ENCODE measurements at places on chromosomes 1 and 21.

DNA sequence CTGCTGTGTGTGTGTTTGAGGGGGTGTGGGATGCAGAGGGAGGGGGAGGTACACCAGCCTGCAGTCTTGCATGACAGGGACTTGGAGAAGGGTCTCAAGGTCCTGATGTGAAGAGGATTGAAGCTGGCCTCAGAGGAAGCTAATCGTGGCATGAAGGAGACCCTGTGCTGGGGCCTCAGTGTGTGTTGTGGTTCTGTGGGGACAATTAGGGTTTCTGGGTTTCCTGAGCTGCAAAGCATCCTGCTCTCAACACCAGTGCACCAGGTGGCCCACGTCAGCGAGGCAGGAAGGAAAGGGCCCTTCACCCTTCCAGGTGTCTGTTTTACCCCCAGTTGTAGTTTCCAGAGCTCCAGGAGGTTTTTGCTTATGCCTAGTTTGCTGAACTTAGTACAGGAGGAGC is 52.8 kb downstream of the TENT5C start:
- DNase-seq, result no peak

DNA sequence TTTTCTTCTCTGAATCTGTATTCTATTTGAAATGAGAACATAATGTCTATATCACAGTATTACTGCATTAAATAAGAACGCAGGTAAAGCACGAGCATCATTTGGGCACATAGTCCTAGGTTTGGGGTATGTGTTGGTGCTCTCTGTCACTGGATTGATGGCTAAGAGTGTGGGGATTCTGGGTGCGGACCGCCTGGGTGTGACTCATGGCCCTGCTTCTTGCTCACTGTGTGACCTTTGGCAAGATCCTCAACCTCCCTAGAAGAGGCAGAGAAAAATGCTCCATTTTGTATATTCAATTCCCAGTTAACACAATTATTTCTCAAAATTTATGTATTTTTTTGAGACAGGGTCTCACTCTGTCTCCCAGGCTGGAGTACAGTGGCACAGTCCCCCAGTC is 99.7 kb downstream of the LAMC2 start:
- DNase-seq, result no peak

DNA sequence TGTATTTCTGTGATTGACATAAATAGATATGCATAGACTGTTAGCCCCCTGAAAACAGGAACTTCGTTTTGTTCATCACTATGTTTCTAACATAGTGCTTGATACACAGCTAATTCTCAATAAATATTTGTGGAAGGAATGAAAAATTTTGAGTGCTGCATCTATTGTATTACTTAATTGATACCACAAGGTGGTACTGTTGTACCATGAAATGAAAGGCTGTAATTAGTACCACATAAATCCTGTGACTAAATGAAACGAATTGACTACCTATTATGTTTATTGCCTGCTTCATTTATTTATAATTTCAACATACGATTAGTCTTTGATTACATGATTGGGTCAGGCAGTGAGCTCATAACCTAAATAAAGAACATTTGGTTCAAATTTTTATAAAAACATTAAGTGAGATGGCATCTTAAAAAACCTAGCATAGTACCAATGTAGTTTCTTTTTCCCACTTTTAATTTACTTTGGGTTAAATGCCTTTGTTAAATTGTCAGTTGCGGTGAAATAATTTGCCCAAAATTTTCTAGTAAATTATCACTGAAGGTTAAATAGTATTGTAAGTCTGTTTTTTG is 15.0 kb upstream of the TGFB2 start:
- DNase-seq, result no peak

DNA sequence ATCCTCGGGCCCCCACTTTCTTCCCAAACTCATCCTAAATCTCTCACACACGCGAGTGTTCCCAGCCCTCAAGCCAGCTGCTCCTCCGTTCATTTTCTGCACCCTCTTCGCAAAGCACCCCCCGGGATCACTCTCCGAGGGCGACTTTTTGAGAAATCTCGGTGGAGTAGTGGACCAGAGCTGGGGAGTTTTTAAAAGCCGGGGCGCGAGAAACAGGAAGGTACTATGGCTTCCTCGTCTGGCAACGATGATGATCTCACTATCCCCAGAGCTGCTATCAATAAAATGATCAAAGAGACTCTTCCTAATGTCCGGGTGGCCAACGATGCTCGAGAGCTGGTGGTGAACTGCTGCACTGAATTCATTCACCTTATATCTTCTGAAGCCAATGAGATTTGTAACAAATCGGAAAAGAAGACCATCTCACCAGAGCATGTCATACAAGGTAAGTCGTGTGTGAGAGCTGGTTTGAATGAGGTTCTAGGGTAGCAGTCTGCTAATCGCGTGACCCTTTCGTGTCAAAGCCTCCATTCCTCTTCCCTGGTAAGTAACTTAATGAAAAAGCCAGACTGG is 800 bp downstream of the DR1 start:
- DNase-seq, result no peak

DNA sequence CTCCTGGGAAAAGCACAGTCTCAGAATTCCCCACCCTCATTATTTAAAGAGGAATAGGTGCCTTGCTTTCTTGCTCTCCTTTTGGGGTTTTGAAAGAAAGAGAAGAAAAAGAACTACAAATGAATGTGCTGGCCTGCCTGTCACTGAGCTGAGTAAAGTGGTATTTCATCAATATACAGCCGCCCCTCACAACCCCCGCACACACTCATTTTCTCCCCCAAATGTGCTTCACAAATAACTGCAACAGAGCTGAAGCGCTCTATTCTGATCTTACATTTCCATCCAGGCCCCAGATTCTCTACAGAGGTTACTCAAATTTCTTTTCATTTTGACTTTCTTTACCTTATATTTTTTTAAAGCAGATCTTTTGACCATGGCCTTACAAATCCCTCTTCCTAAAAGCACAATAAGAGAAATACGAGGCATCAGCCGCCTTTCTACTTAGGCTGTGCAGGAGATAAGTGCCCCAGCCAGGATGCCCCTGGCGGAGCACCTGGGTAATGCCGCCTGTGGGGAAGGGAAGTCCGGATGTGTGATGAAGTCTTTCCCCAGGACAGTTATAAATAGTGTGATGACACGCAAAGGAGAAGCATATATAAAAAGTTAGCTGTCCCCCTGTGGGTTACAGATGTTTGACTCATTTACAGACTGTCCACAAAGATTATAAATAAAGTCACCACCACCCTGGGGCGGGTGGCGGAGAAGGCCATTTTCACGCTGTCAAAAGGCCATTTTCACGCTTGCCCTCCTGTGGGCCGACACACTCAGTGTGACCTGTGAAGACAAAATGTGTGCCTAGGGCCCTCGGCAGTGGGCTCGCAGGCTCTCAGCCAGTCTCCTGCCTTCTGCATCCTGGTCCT is 6.5 kb downstream of the KCNN3 start:
- DNase-seq, result no peak

DNA sequence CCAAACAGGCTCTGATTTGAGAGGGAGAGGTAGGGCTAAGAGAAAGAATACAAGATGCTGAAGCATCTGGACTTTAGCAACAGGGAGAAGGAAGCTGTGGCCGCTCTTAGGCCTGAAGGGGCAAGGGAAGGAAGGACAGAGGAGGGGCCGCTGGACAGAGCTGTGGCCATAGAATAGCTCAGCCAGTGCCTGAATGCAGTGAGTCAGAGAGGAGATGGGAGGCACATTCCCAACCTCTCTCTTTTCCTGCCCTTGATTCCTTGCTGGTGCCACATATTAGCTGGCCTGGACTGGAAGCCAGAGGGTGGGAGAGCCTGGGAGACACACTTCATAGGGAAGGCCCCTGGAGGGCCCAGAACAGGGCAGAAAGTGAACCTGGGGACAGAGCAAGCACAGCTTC is 83.4 kb upstream of the POU3F1 start:
- no peak for DNase-seq

DNA sequence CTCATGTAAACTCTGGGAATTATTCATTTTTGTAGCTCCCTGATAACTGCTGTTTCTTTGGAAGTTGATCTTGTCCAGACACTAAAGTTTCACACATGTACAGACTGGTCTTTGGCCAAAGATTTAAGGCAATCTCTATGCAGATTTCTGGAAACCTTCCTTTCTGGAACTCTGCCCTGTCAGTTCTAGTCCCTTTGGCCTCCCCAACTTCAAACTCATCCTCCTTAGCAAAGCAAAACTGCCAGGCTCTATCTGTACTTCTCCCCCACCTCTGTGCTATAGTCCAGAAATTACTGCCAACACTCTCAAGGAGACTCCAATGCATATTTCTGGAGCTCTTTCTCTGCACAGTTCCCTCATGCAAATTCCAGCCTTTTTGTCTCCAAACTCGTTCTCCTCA is 36.5 kb downstream of the C1orf198 start:
- DNase-seq, result no peak

GRCh38 chr1:101451888-101452287 is 215.1 kb downstream of the S1PR1 start:
- DNase-seq, result no peak

DNA sequence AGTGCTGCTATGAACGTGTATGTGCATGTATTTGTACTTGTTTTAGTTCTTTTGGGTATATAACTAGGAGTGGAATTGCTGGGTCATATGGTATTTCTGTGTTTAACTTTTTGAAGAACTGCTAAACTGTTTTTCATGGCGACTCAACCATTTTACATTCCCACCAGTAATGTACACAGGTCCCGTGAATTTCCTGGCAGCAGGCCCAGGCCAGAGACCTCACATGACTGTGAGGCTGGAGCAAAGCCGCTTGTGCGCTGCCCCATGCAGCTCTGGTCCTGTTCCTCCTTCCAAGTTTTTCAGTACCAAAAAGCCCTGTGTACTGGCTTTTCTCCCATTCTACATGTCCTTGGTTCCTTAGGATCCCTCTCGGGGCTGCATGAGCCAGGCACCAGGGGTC is 29.6 kb downstream of the ACOT11 start:
- no peak for DNase-seq

- no peak for DNase-seq
These were observed 107.5 kb downstream of the SPAG17 start for GRCh38 chr1:118077331-118078045.

DNA sequence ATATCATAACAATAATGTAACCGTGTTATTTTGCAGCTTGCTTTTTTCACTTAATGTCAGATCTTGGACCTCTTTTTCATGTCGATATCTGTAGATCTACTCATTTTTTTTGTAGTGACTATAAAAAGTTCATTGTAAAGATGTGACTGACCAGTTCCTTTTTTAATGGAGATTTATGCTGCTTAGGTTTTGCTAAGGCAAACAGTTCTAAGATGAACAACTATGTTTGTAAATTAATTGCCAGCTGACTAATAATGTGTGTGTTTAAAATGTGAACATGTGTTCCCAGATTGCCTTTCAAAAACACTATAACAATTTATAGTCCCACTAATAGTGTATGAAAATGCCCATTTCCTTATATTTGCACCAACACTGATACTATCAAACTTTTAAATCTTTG is 18.1 kb upstream of the EPS8L3 start:
- no peak for DNase-seq

DNA sequence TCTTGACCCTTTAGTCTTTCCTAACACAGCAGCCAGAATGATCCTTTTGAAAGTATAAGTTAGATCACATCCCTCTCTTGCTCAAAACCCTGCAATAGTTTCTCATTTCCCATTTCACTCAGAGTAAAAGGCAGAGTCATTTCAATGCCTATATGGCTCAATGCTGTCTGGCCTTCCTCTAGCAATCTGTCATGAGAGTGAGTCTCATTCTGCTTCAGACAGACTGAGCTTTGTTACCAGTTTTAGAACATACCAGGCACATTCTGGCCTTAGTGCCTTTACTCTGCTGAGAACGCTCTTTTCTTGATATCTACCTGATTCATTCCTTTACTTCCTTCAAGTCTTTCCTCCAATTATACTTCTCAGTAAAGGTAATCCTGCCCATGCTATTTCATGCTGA is 372.8 kb upstream of the PKN2 start:
- no peak for DNase-seq

GRCh38 chr21:42554251-42554961 is 40.8 kb downstream of the SLC37A1 start:
- DNase-seq, result no peak

GRCh38 chr1:8747879-8748825 is 69.3 kb downstream of the RERE start:
- DNase-seq, result no peak

DNA sequence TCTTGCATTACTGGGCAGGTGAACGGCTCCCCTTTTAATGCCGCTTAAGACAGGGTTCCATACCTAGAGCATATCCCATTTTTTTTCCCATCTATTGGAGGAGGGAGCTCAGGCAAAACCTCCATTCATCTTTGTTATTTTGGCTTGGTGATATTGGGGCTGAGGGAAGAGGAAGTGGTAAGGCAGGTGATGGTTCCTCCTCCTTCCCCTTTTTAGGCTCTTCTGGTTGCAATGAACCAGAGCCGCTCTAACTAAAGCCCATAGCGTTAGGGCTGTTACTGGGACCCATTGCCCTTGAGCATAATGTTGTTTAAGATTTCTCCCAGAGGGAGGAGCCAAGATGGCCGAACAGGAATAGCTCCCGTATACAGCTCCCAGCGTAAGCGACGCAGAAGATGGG is 21.1 kb downstream of the PYHIN1 start:
- DNase-seq, result no peak

- DNase-seq, result no peak
These were observed 18.1 kb downstream of the MAPKAPK2 start for GRCh38 chr1:206702803-206703202.

DNA sequence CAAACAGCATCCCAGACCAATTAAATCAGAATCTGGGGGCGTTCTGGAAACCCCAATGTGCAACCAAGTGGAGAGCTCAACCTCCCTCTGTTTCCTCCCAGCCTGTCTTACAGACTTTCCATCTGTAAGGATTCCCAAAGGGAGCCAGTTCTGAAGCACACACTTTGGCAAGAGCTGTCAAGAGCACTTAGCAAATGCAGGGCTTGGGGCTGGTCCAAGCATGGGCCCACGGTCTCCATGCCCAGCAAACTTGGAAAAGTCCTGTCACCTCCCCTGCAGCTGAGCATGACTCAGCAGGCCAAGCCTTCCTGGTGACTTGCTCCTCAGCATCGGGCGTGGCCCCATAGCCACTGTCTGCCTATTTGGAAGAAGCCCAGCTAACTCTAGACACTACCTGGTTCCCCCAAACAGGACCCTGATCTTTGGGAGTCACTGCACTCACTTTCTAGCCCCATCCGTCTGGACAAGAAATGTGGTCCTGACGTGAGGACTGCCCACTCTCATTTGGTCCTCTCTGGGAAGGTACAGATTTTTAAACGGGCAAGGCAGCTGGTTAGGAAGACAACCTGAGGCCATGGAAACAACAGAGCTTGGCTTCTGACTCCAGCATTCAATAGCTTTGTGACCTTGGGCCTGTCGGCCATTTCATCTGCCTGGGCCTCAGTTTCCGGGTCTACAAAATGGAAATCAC is 16.9 kb downstream of the SLC2A1 start:
- DNase-seq, result no peak

GRCh38 chr1:66570196-66570595 is 36.2 kb downstream of the SGIP1 start:
- DNase-seq, result no peak

GRCh38 chr1:203362720-203363025 is 11.8 kb upstream of the FMOD start:
- DNase-seq, result no peak

GRCh38 chr1:52403566-52404115 is 582 bp downstream of the ORC1 start:
- no peak for DNase-seq

GRCh38 chr1:30933874-30934252 is 25.3 kb upstream of the SDC3 start:
- DNase-seq, result no peak

Measured in NCI-H524 treated with DMSO at 0.1 percent for 48 hours (cell line).